ENCODE measurements at places on chromosomes 1 and 21.

- no peak for DNase-seq
Observed at GRCh38 chr21:31977816-31978215, 105.0 kb downstream of the HUNK start.

- DNase-seq, result peak; percentile 16
Observed at GRCh38 chr1:173005196-173005864, 45.4 kb downstream of the TNFSF18 start.

GRCh38 chr1:212951947-212952640, 1.8 kb downstream of the VASH2 start:
- DNase-seq, result no peak

DNA sequence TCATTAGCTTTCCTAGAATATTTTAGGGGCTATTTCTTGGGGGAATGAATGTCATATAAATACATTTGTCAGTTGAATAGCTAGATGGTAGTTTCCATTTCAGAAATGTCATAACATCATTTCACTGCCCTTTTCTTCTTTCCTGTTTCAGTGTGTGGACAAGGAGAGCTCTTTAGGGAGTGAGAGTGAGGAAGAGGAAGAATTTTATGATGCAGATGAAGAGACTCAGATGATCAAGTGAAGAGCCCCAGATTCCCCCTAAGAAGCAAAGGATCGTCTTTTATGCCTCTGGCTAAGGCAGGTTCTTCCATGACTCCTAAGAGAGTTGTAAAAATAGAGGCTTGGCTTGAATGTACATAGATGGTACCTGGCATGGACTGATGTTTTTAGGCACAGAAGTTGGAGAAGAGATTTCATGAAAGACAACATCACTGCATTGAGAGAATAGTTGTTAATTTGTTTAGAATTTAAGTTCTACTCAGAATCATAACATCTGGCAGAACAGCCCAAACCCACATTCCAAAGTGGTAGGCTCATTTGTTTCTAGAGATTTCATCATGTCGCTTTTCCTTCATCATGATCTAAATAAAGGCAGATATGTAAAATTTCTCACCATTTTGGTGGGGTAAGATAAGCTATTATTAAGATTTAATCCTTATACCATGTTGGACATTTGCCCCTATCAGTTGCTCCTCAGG, 44.2 kb upstream of the MAB21L3 start:
- DNase-seq, result no peak

DNA sequence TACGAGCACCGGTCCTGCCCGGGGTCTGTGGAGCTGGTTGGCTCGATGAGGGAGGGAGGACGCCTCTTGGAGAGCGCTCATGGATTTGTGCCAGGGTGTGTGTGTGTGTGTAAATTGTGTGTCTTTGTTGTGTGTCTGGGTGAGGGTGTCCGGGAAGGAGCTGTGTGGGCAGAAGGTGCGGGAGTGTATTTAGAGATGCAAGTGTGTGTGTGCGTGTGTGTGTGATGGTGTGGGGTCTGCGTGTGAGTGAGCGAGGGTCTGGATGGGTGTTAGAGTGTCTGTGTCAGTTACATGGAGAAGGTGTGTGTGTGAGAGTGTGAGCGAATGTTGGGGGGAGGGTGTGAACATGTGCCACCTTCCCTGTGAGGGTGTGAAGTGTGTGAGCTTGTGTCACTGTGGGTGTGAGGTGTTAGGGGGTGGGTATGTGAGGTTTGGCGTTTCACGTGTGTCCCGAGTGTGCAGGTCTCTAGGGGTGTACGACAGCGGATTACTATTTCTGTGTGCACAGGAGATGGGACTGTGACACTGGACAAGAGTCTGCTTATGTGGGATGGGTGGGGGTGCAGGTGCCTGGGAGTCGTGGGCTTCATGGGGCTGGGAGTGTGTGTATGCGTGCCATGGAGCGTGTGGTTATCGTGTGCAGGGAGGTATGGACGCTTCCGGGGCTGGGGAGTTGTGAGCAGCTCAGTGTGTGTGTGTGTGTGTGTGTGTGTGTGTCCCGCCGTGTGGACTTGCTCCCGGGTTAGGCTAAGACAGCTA, 880 bp downstream of the IGSF21 start:
- DNase-seq, result no peak

GRCh38 chr1:214503553-214503952, 47.8 kb downstream of the PTPN14 start:
- DNase-seq, result no peak

- DNase-seq, result peak; percentile 85
Observed at GRCh38 chr1:109773203-109773899, 9.6 kb upstream of the EPS8L3 start.

DNA sequence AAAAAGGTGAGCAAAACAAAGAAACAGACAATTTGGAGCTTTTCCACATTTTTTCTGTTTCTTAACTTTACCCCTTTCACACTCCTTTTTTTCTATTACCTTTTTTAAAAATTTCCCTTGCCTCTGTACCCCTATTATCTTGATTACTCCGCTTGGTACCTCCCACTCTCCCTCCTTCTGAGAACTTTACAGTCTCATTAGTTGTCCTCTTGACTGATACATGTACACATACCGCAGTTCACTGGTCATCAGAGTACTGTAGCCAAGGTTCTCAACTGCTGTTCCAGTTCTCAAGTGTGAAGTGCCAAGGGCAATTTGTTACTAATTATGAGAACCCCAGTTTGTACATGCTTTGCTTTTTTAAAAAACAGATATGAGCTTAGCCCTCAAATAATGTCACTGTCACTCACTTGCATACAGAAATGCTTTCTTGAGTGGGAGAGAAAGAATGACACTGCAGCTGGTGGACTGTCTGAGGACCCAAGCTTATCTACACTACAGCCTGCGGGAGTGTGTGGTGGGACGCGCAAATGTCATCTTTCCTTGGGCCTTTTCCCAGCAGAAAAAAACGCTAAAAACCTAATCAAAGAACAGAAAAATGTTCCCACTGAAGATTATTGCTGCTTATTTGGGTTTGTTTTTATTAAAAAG, 160.8 kb downstream of the DISP1 start:
- DNase-seq, result no peak

GRCh38 chr1:222691016-222691415, 21.3 kb downstream of the AIDA start:
- DNase-seq, result no peak

DNA sequence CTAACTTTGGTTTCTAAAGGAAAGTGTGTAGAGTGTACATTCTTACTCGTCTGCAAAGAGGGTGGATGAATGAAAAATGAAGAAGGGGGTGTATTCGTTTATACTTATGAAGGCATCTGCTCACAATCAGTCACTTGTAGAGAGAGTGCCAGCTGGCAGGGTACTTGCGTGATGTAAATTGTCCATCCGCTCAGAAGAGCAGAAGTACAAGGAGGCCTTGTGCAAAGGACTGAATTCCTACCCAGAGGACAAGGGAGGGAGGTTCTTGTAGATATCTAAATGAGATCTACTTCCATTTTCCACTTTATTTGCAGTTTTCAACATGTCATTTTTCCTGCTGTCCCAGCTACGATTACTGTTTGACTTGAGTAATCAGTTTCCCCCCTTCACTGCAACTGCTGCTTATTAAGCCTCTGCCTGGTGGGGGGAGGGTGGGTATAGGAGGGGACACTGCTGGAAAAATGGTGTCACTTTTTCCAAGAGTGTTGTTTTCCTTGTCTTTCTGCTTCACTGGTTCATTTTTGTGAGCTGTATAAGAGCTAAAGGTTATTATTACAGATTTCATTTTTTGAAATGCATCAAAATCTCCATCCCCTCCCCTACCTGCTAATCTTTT, 67.3 kb downstream of the LAMC1 start:
- DNase-seq, result peak; percentile 47

GRCh38 chr1:203425663-203425975, 50.0 kb upstream of the PRELP start:
- no peak for DNase-seq

GRCh38 chr21:42031816-42032215, 21.7 kb upstream of the ZBTB21 start:
- no peak for DNase-seq

DNA sequence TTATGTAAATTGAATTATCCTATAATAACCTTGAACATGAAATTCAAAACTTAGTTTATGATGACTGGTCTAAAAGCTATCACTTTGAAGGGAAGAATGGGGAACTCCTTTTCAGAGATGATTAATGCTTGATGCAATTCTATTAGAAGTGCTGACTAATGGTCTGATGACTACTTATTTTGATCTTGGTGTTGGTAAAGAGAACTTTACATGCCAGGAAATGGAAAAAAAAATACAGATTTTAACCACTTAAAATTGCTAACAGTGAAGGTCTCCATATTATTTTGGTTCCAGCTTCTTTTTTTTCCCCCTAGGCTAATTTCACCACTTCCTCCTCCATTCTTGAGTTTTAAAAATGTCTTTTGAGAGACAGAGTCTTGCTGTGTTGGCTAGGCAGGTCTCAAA, 22.9 kb downstream of the S1PR1 start:
- DNase-seq, result no peak

DNA sequence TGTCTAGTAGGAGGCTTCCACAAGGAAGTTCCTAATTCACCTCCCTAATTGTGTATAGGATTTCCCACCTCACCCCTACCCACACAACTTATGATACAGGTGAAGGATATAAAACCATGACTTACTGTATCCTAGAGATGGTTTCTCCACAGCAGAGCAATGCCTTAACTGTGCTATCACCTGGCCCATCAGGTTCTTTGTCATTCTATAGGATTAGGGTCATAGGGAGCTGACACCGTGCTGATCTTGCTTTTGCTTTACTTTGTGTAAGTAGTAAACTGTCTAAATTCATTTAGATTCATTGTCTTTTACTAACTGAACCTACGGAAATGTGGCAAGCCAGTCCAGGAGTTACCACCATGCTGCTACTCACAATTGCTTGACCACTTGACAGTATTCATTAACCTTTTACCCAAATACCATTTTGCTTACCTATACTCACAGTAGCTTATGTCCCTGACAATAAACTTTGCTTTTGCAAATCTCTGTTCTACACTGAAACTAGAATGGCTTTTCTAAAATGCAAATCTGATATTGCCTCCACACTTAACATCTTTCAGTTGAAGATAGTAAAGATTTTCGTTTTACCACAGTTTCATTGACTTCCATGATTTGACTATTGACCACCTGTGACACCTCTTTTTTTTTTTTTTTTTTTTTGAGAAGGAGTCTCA, 147.6 kb downstream of the IFI44 start:
- DNase-seq, result no peak

GRCh38 chr1:28803051-28803450, 8.9 kb upstream of the OPRD1 start:
- DNase-seq, result no peak

GRCh38 chr1:41582851-41583657, 98.6 kb upstream of the EDN2 start:
- no peak for DNase-seq

- no peak for DNase-seq
Observed at GRCh38 chr1:178690496-178690895, 34.5 kb upstream of the RALGPS2 start.

DNA sequence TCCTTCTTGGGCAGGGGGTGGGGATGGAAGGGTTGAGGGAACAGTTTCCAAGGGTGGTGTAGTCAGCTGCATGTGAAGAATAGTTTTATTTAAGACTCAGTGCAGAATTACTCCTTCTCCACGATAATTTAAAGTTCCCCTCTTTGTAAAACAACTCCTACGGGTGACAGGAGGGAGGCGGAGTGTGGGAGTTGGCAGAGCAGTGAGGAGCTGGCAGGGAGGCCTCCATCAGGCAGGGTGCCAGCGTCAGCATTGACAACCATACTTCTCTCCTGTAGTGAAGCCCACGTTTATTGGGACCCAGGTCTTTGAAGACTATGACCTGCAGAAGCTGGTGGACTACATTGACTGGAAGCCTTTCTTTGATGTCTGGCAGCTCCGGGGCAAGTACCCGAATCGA, 93.8 kb downstream of the MTR start:
- no peak for DNase-seq

- DNase-seq, result no peak
Observed at GRCh38 chr1:48943393-48943792, 166.7 kb upstream of the BEND5 start.

GRCh38 chr1:209673631-209674417, 1.4 kb upstream of the G0S2 start:
- DNase-seq, result no peak

DNA sequence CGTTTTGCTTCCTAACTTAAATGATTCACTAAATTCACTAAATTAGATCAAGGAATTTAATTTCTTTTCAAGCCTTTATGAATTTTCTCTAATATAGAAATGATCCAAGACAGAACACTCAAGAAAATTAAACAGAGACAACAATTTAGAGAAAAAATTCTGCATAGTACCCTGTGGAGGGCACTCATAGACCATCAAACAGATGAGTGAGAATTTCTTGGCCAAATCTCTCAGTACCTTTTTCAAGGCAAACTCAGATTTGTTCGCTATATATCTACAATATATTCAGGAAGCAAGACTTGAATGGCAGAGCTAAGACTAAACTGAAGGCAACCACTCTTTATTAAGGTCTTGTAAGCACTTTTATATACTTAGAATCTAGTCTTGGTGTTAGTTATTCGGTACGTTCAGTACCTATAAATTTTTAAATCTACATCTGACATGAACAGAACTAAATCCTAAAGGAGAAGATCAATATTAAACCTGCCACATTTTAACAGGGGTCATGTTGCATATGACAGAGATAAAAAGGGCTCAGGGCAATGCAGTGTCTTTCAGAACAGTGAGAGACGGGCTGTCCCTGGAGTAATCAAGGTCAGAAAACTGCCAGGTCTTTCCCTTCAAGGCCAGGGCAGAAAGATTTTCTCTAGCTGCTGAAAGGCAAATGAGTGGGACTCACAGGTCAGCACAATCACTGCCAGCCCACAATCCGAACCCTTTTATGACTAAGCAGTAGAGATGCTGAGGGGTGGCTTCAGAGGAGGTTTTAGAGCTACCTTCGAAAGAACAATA, 118.8 kb upstream of the TMPRSS15 start:
- DNase-seq, result peak; percentile 21

GRCh38 chr1:22289307-22289995, 146.6 kb upstream of the WNT4 start:
- DNase-seq, result no peak

DNA sequence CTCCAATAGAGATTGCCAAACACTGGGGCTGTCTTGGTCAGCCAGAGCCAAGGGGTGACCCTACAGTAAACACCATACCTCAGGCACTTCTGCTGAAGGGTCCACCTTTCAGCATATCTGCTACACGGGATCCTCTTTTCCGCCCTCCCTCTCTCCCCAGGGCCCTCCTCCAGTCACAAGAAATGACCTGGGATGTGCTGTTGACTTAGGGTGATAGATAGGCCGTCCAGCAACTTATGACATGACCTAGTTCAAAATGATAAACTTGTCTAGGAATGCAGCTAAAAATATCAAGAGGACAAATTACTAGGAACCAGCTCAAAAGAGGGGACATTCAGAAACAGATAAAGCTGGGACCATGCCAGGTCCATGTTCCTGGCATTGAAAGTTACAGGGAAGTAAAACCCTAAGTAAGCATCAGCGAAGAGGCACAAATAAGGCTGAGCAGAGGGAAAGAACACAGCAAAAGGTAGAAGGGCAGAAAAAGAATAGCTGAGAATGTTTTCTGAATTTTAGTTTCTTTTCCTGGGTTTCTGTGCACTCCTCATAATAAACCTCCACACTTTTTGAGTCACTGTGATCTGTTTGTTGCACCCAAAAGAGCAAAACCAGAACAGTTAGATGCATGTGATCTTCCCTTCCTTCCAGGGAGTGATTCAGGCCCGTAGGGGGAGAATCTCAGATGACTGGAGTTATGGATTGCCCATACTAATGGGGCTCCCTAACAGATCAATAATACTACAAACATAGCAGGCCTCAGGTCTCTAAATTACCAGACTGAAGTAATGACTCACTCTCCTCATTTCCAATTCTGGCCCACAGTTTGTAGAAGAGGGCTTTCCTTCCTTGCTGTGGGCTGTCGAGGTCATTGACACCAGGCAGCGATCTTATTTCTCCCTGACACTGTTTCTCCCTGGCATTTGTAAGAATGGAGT, 48.9 kb upstream of the F3 start:
- no peak for DNase-seq
